CD4-positive, alpha-beta T cell (primary cell): ENCODE measurements at places on chromosomes 6 and 20.

DNA sequence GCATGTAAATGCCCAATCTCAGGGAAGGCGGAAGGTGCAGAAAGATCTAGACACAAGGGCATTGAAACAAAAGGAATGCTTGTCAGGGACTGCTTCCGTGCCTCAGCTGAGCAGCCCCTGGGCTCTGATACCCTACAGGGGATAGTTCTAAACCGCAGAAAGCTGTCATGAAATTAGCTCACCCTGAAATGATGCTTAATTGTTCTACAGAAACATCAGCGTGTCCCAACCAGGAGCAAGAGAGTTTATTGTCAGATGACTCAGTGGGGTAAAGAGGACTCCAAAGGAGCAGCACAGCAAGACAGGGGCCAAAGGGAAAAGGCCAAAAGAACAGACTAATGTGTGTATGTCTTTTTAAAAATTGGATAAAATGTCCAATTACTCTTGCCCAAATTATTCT is 258.4 kb upstream of the JARID2 start:
- no peaks in the 10 kb centered on the region for H3K36me3 ChIP-seq
- no peak for DNase-seq
- no peaks in the 10 kb centered on the region for H3K27me3 ChIP-seq
- H3K4me3 ChIP-seq: no peak overlapping the region
- H3K27ac ChIP-seq: no peak overlapping the region

GRCh38 chr6:102114402-102114801 is 720.9 kb downstream of the GRIK2 start:
- no peaks in the 10 kb centered on the region for H3K4me1 ChIP-seq
- H3K27ac ChIP-seq: no peak overlapping the region
- no peak for DNase-seq
- H3K27me3 ChIP-seq: no peaks in the 10 kb centered on the region

DNA sequence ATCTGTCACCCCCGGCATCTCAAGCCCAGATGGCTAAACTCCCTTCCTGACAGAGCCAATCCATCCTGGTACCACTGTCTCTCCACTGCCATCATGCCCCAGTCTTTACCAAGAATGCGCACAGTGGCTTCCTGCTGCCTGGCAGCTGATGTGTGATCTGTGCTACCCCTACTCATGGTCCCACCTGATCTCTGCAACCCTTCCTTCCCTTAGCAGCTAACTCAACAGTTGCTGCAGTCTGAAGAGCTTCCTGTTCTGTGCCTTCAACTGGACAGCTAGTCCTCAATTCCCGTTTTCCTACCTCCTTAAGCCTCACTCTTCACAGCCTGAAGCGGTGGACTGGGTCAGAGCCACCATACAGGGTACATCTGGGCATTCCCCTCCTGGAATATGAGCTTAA is 7.6 kb upstream of the FAM83C start:
- no peak for DNase-seq
- H3K27ac ChIP-seq: no peak overlapping the region
- H3K27me3 ChIP-seq: no peaks in the 10 kb centered on the region
- H3K4me1 ChIP-seq: peaks cover 10% of the 10 kb centered on the region

GRCh38 chr6:169184419-169184818 is 69.2 kb downstream of the THBS2 start:
- H3K36me3 ChIP-seq: no peaks in the 10 kb centered on the region
- no peak overlapping the region for H3K27ac ChIP-seq
- no peaks in the 10 kb centered on the region for H3K27me3 ChIP-seq

DNA sequence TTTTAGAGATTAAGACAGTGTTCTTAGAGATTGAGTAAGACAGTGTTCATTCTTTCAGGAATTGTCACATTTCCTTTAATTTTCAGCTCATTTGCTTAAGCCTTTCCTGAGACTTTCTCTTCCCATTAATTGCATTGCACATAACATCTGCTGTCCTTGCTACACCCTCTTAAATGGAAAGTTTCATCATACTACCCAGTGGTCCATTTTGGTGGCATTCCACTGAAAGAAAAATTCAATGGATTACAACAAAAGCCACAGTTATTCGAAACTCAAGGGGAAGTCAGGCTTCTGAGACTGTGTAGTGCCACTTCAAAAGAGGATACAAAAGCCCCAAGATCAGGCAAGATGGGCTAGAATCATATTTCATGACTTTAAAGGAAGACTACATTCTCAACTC is 64.0 kb downstream of the RSPO3 start:
- H3K36me3 ChIP-seq: no peaks in the 10 kb centered on the region
- H3K4me1 ChIP-seq: no peaks in the 10 kb centered on the region
- H3K4me3 ChIP-seq: no peak overlapping the region
- DNase-seq: no peak

DNA sequence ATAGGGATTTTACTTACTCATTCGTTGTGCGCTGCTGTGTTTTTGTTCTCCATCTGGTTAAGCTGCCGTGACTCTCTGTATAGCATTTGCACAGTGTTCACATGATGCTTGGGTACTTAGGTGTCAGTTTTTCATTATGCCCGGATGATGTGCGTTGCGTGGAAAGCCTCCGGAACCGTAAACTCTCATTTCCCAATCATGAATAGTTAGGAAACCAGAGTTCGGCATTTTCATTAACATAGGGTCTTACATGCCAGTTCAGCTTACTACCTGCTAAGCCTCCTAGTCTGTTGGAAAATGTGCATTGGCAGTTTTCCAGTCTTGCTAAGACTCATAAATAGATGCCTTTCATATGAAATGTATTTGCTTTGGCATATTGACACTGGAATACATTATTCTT is 483.4 kb upstream of the FLRT3 start:
- no peaks in the 10 kb centered on the region for H3K4me1 ChIP-seq
- no peaks in the 10 kb centered on the region for H3K36me3 ChIP-seq
- DNase-seq: no peak
- no peaks in the 10 kb centered on the region for H3K27me3 ChIP-seq

GRCh38 chr20:41318271-41318649 is 729 bp upstream of the ZHX3 start:
- H3K27ac ChIP-seq: peak overlapping the region; percentile 38
- no peaks in the 10 kb centered on the region for H3K27me3 ChIP-seq
- H3K36me3 ChIP-seq: no peaks in the 10 kb centered on the region

- no peak overlapping the region for H3K4me3 ChIP-seq
- H3K27me3 ChIP-seq: no peaks in the 10 kb centered on the region
- no peaks in the 10 kb centered on the region for H3K4me1 ChIP-seq
Measured at GRCh38 chr20:15951658-15952057, 621.6 kb downstream of the KIF16B start.

GRCh38 chr6:26055719-26056582 is 31.3 kb upstream of the HFE start:
- DNase-seq: peak; percentile 87
- peaks cover 29% of the 10 kb centered on the region for H3K4me1 ChIP-seq
- no peaks in the 10 kb centered on the region for H3K36me3 ChIP-seq
- H3K27ac ChIP-seq: peak overlapping the region; percentile 81

GRCh38 chr20:21521596-21522480 is 8.0 kb upstream of the NKX2-2 start:
- DNase-seq: no peak
- peaks cover 79% of the 10 kb centered on the region for H3K27me3 ChIP-seq
- no peak overlapping the region for H3K4me3 ChIP-seq
- H3K36me3 ChIP-seq: no peaks in the 10 kb centered on the region
- H3K4me1 ChIP-seq: peaks cover 41% of the 10 kb centered on the region
- H3K27ac ChIP-seq: no peak overlapping the region

GRCh38 chr20:41476013-41476441 is 109.4 kb upstream of the EMILIN3 start:
- H3K4me3 ChIP-seq: no peak overlapping the region
- no peaks in the 10 kb centered on the region for H3K27me3 ChIP-seq
- no peaks in the 10 kb centered on the region for H3K4me1 ChIP-seq
- no peak overlapping the region for H3K27ac ChIP-seq
- no peak for DNase-seq
- peaks cover 48% of the 10 kb centered on the region for H3K36me3 ChIP-seq

DNA sequence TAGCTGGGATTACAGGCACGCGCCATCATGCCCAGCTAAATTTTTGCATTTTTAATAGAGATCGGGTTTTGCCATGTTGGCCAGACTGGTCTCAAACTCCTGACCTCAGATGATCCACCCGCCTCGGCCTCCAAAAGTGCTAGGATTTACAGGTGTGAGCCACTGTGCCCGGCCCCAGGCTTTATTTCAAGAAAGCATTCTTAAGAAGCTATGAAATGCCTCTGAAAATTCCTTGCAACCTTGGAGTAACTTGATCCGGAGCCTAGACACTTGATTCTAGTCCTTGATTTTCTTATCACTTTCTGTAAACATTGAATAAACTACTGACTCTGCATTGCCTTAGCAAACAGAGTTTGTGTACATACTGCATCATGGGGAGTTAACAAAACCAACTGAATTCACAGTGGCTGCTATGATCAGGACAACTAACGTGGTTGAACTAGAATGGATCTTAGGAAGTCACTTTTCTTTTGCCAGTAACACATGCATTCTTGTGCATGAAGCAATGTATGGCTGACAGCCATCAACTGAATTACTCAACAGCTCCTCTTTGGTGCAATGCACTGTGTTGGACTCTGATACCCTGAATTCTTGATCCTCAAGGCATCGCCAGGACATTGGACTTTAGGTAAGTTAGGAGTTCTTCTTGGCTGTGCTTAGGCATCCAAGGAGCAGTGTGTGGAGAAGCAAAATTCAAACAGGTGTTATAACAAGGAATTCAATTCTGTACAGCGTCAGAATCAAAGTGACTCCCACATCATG is 102.8 kb upstream of the TMEM170B start:
- no peak overlapping the region for H3K4me3 ChIP-seq
- H3K27ac ChIP-seq: no peak overlapping the region
- H3K27me3 ChIP-seq: no peaks in the 10 kb centered on the region
- no peak for DNase-seq
- H3K36me3 ChIP-seq: no peaks in the 10 kb centered on the region

- no peaks in the 10 kb centered on the region for H3K27me3 ChIP-seq
- no peak for DNase-seq
- peaks cover 10% of the 10 kb centered on the region for H3K4me1 ChIP-seq
- no peak overlapping the region for H3K27ac ChIP-seq
- no peaks in the 10 kb centered on the region for H3K36me3 ChIP-seq
- no peak overlapping the region for H3K4me3 ChIP-seq
Measured at GRCh38 chr20:53077373-53078205, 105.4 kb downstream of the TSHZ2 start.

DNA sequence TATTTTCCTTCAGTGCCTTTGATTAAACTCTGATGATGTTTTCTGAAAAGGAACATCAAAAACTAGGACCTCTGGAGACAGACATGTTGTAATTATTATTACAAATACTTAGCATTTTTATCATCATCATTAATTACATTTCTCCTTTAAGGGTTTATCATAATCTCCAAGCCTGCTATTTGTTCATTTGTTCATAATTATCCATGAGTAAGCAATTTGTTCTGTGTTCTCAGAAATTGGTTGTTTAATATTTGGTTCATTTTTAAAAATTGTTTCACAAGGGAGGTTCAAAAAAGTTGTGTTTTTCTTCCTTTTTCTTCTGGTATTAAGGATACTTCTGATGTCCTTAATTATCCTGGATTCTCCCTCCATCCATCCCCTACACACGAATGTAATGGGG is 850.2 kb upstream of the FLRT3 start:
- H3K27ac ChIP-seq: no peak overlapping the region
- no peak for DNase-seq
- H3K27me3 ChIP-seq: no peaks in the 10 kb centered on the region

DNA sequence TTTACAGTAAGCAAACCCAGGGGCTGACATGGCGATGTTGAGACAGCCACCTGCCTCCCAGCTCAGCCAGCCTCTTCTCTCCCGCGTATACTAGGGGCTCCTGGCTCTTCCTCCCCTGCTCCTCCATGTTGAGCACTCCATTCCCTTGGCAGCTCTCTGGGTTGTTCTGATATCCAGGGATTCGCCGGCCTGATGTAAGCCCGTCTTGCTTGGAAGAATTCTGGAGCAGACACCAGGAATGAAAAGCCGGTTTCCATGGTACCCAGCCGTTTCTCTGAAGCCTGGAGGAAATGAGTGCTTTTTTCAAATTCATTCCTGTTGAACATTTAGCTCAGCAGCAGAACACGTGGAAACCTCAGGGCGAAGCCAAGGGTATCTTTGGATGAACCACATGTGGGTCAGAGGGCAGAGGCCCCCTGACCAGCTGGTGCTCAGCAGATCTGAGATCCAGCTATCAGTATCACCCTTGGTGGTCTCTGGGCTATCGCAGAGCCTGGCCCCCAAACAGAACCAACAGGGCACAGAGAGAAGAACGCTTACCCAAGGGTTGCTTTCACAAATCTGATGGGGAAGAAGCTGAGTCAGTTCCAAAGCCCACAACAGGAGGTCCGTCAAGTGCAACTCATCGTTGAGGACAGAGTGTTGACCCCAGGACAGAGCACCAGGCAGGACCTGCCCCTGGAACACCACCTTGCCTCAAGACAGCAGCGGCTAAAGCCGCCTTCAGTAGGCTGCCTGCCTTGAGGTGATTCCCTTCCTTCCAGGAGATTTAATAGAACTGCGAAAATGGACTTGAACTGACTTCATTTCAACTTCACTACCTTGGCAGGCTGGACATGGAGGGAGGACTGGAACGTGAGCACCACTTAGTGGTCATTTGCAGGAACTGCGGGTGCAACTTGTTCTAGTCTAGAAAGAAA is 96.1 kb upstream of the RIN2 start:
- H3K36me3 ChIP-seq: no peaks in the 10 kb centered on the region
- no peaks in the 10 kb centered on the region for H3K4me1 ChIP-seq
- no peak overlapping the region for H3K27ac ChIP-seq
- no peak for DNase-seq

DNA sequence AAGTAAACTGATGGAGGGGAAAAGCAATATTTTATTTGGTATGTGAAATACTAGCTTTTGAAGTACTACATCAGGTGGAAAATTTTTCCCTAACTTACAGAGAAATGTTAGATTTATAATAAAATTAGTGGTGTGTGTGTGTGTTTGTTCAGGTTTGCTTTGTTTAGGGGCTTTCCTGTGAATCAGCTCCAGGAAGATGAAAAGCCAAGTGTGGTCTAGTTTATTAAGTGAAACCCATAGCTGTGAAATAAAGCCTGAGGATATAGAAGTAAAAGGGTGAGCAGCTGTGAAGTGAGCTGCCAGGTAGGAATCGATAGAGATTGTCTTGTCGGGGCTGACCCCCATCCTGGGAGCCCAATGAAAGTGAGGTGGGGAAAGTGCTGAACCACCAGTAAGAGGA is 347.6 kb upstream of the IMPG1 start:
- no peaks in the 10 kb centered on the region for H3K4me1 ChIP-seq
- DNase-seq: no peak
- no peak overlapping the region for H3K27ac ChIP-seq

DNA sequence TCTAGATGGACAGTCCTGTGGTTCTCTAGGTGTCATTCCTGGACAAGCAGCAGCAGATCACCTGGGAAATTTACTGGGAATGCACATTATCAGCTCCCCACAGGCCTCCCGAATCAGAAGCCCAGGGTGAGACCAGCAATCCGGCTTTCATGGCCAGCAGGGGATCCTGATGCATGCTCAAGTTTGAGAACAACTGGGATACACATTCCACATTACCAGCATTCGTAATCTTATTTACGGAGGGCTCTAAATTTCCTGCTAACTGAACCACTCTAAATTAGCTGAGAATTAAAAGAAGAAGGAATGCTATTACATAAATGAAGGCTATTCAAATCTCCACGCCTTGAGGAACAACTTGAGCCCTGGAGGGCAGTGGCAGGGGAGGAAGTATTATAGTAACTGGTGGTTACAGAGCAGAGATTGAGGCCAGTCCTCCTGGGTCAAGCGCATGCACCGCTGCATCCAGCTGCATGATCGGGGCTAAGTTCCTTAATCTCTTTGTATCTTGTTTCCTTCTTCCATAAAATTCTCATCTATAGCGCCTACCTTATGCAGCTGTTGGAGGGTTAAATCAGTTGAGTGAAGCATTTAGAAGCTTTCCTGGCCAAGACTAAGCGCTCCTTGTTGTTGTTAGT is 403.7 kb downstream of the CDH26 start:
- no peak for DNase-seq
- no peaks in the 10 kb centered on the region for H3K27me3 ChIP-seq
- H3K36me3 ChIP-seq: no peaks in the 10 kb centered on the region
